Suprapubic skin (tissue), 4 donors: ENCODE measurements at places on chromosomes 12 and 14. TPM values are rescaled to one million over a fixed set of nuclear protein-coding genes. Genes with fewer than 3 reads are reported as not detected.

ALDH2 gene
- 111 TPM for total RNA-seq

- DNase-seq, result no peak
These were observed 86.5 kb upstream of the SLC38A2 start for GRCh38 chr12:46459111-46459510.

- no peak for DNase-seq
These were observed 1.1 kb downstream of the ARHGAP5 start for GRCh38 chr14:32078023-32078857.

EEA1 gene
- total RNA-seq, result 17.9 TPM

GRCh38 chr12:11943919-11944700 lies 126.6 kb upstream of the BCL2L14 start:
- no peak for DNase-seq

- no peak for DNase-seq
These were observed 261.5 kb downstream of the PCNX1 start for GRCh38 chr14:71168564-71169427.

KCNA5 gene
- not detected for total RNA-seq

DNA sequence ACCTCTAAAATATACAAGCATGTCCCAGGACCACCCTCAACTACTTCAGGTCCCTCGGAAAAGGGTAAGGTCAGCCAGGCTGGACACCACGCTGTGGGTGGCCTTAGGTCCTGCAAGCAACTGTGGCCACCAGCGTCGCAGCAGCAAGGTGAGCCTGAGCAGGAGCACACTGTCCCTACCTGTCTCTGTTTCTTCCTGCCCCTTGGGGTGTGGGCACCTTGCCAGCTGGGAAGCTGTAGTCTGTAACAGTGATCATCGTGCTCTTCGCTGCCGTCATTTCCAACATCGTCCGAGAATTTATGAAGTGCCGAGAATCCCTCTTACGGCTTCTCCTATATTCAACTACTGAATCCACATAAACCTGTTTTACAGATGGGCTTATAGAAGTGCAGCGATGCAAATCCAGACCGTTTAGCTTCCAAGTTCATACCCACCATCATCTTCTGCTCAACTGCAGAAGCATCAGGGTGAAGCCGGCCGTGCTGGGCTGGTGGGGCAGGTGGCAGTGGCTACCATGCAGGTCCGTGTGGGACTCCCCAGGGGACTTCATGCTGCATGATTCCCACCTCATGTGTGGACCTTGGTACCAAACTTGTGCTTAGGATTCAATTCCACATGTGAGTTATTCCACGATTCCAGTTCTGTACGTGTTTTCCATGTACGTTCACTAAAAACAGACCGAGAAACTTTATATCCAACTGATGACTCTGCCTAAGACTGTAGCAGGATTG lies 361.3 kb upstream of the SFSWAP start:
- DNase-seq, result no peak

RAD51AP1 gene
- total RNA-seq, result 1.6 TPM

DNA sequence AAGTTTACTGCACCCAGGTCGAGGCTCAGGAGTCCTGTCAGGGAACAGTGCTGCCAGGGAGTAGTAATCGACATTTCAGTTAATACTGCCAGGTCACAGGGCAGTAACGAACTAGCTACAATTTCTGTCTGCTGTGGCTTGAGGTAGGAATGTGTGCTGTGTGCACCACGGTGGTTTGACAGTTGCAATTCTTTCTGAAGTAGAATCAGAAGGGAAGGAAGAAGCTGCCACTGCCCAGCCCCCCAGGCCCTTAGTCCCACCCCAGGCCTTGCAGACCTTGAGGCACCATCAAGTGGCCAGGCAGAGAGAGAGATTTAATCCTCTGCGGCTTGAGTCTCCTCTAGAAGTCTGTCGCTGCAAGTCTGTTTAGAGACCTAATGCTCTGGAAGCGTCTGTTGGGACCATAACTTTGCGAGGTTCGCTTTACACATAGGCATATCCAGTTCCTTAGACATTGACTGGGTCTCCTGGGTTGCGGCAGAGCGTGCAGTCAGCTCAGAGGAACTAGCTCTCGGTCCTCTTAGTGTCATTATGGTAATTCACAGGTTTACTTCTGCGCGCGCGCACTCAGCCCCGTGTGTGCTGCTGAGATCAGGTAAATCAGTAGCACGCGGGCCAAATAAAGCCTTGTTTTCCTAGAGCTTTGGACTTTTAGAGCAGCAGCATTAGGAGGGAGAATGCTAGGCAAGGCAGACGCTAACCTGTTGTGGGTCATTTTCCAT lies 9.8 kb downstream of the NKX2-1 start:
- DNase-seq, result no peak

DNA sequence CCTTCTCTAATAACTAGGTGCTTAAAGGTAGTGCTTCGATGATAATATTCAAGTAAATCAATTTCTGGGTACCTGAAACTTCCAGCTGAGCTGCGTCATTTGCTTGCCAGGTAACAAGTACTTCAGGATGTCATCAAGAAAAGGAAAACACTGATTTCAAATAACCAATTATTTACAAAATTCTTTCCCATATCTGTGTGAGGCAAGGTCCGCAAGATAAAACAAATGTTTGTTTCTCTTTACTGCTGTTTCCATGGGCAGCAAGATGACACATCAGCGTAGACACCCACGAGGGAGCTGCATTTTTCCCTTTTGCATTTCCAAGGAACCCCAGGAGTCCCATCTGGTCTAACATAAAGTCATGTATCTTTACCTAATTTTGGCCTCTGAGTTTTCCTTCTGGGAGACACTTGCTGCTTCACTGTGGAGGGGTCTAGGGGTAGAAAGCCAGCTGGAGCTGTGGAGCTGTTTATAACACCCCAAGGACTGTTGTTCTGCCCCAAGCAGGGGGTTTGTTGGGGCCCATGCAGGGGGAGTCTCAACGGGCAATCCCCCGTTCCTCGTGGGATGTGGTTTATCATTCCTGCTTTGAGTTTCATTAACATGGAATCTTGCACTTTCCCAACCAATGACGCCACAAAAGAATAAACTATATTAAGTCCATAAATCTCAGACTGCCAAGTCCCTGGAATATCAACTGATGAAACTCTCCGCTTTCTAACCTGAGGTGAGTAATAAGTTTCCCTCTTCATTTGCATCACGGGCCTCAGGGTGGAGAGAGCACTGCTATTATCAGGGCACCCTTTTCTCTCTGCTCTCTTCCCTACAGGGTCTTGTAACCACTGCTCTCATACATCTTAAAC lies 112.8 kb upstream of the PELI2 start:
- DNase-seq, result no peak

MYF6 gene
- total RNA-seq, result not detected

DNA sequence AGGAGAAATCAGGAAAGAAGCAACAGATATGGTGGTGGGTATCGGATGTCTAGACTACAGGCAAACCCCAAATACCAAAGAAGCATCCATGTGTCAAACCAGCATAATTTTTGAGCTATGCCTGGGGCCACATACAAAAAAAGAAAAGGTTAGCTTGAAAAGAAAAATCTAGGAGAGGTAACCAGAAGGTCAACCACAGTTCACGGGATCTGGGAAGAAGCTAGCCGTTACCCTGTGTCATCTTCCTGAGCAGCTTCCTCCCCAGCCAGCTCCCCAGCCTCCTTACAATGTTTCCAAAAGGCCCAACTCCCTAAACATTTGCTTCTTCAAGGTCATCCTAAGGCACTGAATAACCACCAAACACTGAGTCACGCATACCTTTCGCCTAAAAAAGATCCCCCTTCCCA lies 3.1 kb downstream of the SINHCAF start:
- no peak for DNase-seq

CHGA gene
- total RNA-seq, result 0.55 TPM
